T follicular helper cell (primary cell): ENCODE measurements at places on chromosomes 4 and X.

DNA sequence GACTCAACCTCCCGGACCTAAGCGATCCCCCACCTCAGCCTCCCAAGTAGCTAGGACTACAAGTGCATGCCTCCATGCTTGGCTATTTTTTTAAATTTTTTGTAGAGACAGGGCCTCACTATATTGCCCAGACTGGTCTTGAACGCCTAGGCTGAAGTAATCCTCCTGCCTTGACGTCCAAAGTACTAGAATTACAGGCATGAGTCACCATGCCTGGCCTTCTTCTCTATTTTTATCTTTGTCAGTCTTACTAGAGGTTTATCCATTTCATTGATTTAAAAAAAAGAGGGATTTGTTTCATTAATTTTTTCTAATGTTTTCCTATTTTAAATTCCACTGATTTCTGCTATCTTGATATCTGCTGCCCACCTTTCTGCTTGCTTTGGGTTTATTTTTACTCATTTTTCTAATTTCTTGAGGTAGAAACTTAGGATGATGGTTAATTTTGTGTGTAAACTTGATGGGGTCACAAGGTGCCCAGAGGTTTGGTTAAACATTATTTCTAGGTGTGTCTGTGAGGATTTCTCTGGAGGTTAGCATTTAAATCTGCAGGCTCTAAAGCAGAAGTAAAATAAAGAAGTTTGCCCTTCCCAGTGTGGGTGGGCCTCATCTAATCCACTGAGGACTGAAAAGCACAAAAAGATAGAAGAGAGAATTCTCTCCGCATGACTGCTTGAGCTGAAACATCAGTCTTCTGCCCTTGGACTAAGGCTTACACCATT, 116.2 kb upstream of the DCLK2 start:
- DNase-seq, result no peak

DNA sequence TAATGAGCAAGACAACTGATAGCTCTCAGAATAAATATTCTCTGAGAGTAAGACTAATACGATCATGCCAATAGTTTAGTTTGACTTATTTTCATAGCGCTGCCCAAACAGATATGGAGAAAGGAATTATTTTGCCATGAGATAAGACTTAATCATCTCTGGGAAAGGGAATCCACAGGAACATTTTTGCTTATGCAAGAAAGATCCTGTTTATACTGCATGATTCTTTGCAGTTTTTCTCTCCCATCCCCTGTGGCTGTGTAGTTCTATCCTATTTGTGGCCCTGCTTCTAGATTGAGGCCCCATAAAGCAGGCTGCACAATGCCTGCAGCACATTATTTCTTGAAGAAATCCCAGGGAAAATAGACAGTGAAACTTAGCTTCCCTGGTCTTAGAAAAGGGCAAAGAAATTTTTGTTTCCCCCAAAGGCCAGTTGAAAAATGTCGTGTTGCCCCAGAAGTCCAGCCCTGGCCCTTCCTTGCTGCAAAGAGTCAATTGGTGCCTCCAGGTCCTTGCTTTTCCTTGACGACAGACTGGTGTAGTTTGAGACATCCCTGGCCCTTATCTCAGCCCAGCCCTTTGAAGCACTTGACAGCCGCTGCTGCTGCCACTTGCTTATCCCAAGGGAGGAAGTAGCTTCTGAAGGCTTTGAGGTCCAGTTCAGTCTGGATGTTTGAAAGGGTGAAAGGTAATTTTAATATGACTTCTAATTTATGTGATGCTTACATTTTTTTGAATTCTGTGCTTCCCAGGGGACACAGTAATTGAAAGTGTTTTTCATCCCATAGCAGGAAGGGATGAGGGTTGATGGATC, 45.0 kb upstream of the SH3RF1 start:
- DNase-seq, result no peak

DNA sequence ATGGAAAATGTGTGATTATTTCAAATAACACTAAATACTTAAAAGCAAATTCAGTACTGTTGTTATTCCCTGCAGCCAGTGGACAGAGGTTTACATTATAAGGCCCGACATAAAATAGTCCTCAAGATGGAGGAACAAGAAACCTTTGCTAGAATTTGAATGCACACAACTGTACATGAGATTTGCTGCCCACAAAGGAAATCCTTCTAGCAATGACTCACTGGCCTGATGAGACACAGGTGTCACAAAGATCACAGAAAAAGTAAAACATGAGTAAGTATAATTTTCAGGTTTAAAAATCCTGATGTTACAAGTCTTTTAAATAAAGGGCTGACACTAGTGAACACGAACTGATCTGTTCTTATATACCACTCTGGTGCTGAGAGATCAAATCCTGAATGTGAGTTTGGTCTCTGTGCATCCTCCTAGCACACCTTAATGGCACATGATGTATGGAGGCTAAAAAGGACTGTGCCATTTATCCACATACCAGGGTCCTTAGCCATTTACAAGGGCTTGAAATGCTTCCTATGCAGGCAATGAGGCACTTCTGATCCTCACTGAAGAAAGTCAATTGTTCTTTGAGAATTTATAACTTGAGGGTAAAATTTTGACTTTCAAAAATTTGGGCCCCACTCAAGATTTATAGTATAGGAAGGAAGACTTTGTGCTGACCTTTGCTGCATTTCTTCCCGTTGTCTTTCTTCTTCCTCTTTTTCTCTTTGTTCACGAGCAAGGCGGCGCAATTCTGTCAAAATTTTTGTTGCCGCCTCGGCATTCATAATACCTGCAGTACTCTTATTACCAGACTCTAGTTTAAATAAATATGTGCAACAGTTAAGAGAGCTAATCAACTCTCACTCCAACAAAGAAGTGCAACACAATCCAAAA, 23.0 kb downstream of the MAP7D3 start:
- DNase-seq, result no peak

- DNase-seq, result no peak
Observed at GRCh38 chrX:17488036-17488435, 113.0 kb downstream of the NHS start.

DNA sequence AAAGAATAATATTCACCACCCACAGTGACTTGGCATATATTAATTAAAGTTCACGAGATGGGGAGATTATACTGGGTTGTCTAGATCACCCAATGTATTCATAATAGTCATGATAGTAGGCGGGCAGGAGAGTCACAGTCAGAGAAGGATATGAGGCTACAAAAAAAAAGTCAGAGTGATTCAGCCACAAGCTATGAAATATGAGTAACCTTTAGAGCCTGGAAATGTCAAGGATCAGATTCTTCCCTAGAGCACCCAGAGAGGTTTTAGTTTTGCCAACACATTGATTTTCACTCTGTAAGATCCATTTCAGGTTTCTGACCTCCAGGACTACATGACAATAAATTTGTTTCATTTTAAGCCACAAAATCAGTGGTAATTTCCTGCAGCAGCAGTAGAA, 501.9 kb downstream of the GABRG1 start:
- DNase-seq, result no peak

- no peak for DNase-seq
Observed at GRCh38 chrX:34956916-34957315, 14.3 kb downstream of the FAM47B start.

DNA sequence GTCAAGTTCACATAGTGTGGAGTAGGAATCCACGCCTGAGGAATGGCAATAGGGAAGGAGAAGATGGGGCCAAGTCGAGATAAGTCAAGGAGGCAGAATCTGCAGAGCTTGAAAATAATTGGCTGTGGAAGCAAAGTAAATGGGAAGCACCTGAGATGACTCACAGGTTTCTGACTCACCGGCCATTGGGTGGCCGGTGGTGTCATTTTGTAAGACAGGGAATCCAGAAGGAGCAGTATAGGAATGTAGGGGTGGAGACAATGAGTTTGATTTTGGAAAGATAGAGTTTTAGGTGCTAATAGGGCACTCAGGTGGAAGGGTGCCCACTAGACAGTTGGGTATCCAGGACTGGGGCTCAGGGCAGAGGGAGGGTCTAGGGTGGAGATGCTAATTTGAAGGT, 201.0 kb upstream of the MAMLD1 start:
- DNase-seq, result no peak

GRCh38 chr4:12635629-12636028, 848.5 kb downstream of the RAB28 start:
- DNase-seq, result no peak

GRCh38 chr4:15239866-15240265, 188.0 kb upstream of the C1QTNF7 start:
- no peak for DNase-seq

- DNase-seq, result no peak
Observed at GRCh38 chr4:173213296-173213695, 44.7 kb downstream of the GALNT7 start.

- no peak for DNase-seq
Observed at GRCh38 chrX:79140731-79141130, 3.8 kb upstream of the GPR174 start.

- DNase-seq, result no peak
Observed at GRCh38 chrX:43448688-43449087, 207.4 kb upstream of the MAOA start.

GRCh38 chr4:76060506-76060905, 14.0 kb upstream of the ART3 start:
- no peak for DNase-seq

GRCh38 chr4:54277691-54278090, 48.6 kb downstream of the PDGFRA start:
- no peak for DNase-seq

GRCh38 chr4:94933799-94934198, 176.0 kb downstream of the BMPR1B start:
- DNase-seq, result no peak

- DNase-seq, result no peak
Observed at GRCh38 chr4:84606645-84607044, 23.7 kb downstream of the CDS1 start.

DNA sequence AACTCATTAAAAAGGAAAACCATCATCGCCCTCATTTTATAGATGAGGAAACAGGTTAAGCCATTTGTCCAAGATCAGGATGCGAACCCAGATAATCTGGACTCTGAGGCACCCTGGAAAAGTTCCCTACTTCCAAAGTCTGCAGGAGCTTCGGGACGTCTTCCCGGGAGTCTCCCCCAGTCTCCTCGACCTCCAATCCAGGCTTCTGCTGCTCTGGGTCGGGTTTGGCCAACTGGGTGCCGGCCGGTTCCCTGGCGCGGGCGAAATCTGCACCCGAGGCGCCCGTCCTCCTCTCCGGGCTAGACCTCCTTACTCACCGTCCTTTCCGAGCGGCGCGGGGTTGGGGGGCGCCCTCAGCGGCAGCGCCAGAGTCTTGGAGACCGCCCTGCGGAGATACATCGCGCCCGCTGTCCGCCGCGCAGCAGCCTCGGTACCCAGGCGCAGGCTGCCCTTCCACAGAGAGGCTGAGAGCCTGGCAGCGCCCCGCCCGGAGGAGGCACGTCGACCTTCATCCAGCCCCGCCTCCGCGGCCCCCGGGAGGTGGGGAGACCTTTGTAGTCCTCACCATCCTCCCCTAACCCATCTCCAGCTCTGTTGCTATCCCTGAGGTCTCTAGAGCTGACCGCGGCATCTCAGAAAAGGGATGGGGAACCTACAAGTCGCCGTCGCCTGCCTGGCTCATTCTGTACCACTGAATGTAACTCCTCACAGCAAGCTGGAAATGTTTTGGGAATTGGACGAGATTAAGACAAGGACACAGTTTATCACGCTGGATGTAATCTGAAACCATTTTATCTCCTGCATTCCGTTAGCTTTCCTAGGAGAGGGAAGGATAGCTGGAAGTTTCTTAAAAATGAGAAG, at the start of gene MGARP:
MGARP (minus strand) TSS at position 466 of the 861 bp plus-strand sequence; CDS start at position 399, 67 bp downstream.
- DNase-seq, result no peak

- DNase-seq, result no peak
Observed at GRCh38 chr4:70925899-70926635, 23.9 kb downstream of the MOB1B start.

- no peak for DNase-seq
Observed at GRCh38 chrX:12701628-12702027, 89.6 kb upstream of the PRPS2 start.

DNA sequence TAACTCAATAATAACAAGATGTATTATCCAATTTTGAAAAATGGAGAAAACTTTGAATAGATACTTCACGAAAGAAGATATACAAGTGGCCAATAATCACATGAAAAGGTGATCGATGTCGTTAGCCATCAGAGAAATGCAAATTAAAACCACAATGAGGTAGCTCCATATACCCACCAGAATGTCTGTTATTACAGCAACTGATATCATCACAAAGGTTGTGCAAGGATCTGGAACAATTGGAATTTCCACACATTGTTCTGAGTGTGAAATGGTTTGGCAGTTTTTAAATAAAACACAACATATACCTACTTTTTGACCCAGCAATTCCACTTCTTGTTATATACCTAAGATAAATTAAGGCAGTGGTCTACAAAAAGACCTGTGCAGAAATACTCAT, 71.7 kb downstream of the IRS4 start:
- no peak for DNase-seq
